Activated T-cell treated with anti-CD3 and anti-CD28 coated beads, Interleukin-2, amount 50 U/mL, for 24 hours (primary cell): ENCODE measurements at places on chromosomes 16 and 17.

GRCh38 chr17:43033948-43034881 is 9.2 kb downstream of the RND2 start:
- no peak for DNase-seq

GRCh38 chr17:38677819-38678218 is 3.1 kb upstream of the EPOP start:
- DNase-seq = no peak

GRCh38 chr17:61481421-61481820 is 29.2 kb downstream of the TBX4 start:
- peak; percentile 13 for DNase-seq

GRCh38 chr17:859061-859823 is 77.1 kb downstream of the MRM3 start:
- DNase-seq = no peak
